HFFc6 (cell line): ENCODE measurements at places on chromosomes 1 and 21. TPM values are rescaled to one million over a fixed set of nuclear protein-coding genes. Genes with fewer than 3 reads are reported as not detected.

ARHGAP29 gene
- 36.9 to 50.6 TPM (median 45.3 TPM) in 3 replicates for total RNA-seq

GRCh38 chr1:158203693-158204457, 23.2 kb downstream of the CD1D start:
- DNase-seq = peak; percentile 64

GRCh38 chr1:229156872-229157271, 114.0 kb upstream of the RAB4A start:
- DNase-seq = no peak

DNA sequence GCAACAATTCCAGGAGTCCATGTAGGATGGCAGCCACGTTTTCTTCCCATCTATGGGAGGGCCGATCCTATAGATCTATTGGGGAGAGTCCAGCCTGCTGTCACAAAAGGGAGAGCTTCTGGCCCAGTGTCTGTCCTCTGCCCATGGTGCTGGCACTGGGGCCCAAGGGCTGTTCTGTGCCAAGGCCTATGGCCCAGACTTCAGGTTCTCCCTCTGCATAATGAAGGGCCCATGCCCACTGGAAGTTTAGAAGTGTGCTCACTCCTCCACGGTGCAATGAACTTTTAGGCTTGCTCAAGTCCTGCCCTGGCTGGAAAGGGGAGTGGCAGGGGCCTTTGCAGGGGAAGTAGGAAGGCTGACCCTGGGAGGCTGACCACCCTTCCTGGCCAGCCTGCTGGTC, 44.1 kb upstream of the ATP2B4 start:
- no peak for DNase-seq

GRCh38 chr1:201694608-201695335, 134.2 kb upstream of the IPO9 start:
- DNase-seq = no peak

GRCh38 chr21:26425576-26425975, 147.5 kb downstream of the CYYR1 start:
- DNase-seq = no peak

- DNase-seq = no peak
Observed at GRCh38 chr1:61341426-61341825, 259.1 kb downstream of the NFIA start.

DNA sequence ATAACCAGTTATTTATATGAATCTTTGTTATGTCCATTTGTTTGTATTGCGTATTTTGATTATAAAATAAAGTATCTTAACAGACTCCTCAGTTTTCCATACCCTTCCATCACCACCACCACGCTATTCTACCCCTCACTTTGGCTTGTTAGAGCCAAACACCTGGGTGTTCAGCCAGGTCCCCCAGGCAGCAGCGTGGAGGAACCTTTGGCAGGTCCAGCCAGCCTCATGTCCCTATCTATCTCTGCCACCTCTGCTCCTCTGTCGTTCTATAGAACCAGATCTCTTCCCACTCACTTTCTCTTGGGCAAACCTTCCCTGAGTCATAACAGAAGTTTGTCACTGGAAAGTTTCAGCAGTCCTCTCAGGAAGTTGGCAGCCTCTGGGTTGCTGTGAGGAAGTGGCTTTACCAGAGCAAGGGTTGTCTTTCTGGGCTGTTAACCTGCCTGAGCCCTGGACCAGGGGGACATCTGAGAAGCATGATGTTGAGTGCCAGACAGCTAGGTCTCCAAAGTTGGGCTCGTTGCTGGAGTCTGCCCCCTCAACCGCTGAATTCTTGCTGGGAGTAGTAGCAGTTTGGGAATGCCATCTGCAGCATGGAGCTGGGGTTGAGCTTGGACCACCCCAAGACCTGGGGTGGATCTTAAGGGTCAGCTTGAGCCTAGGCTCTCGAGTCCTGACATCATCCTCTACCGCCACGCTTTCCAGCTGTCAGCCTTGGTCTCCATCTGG, 996 bp upstream of the SH3BGRL3 start:
- DNase-seq = peak; percentile 74

- DNase-seq = no peak
Observed at GRCh38 chr1:228527596-228527995, 40.4 kb downstream of the RNF187 start.

VAV3 gene
- not detected in 3 replicates for total RNA-seq

DNA sequence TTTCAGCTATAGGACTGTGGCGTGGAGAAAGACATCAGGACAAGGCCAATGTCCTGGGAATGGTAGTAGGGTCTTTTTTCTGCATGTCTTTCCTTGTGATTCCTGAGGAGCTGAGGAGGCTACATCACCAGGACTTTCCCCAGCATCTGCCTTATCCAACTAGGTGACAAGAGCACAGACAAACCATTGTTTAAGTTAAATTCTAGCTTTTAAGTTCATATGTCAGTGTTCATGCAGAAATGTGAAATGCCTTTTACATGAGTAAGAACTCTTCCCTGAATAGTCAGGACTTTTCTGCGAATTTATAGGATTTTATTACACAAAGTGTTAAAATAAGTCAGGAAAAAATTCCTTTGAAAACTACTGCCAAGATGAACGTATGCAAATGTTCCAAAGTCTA, 154.2 kb downstream of the PTGER3 start:
- no peak for DNase-seq

DNA sequence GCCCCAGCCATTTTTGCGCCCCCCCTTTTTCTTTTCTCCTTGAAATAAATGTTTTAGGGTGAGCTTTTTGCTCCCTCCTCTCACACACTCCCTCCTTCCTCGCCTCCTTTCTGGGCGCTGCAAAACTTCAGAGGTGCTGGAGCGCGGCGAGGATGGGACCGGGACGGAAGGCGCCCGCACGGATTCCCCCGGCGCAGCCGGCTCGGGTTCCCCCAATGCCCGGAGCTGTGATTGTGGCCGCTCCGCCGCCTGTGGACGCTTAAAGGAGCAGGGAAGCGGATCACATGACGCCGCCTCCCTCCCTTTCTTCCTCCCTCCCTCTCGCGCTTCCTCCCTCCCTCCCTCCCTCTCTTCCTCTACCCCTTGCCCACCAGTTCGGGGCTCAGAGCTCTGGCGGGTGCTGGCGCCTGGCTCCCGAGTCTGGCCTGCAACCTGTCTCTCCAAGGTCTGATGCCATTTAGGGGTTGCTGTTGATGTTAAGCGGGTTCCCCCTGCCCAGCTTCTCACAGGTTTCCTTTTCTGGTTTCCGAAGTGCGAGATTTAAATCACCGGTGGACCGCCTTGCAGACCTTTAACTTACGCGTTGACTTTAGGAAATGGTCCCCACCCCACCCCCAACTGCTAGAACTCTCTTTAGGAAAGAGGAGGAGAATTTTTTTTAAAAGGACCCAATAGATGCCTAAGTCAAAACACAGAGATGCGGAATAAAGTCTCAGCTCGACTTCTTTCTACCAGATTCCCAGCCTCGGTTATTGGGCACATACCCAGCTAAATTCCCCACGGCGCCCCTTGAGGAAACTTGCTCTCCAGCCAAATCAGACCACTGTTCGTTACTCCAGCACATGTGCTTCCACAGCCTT, at the start of gene WLS:
WLS (minus strand) TSS at position 235 of the 860 bp plus-strand sequence; CDS start at position 11, 224 bp downstream.
- peak; percentile 58 for DNase-seq

- no peak for DNase-seq
Observed at GRCh38 chr1:216502528-216503162, 79.4 kb upstream of the USH2A start.

DNA sequence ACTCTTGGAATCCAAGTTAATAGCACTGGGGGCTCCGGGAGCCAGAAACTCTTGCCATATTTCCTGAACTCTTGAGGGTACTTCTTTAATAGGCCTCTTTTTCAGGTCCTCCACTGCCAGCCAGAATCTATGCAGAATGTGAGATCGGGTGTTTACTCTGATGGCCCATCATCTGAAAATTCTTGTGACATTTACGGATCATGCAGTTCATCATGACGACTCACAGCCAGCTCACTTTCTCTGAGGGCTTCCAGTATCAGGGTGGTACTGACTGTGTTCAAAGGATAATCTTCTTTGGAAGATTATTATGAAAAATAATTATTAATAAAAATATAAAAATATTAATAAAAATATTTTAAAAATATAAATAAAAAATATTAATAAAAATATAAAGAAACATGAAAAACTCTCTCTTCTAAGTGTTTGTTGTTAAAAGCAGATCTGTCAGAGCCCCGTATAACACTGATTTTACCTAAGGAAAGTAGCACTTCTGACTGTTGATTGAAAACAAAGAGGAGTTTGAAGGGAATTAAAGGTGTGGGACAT, 194.3 kb upstream of the GREM2 start:
- peak; percentile 34 for DNase-seq

DNA sequence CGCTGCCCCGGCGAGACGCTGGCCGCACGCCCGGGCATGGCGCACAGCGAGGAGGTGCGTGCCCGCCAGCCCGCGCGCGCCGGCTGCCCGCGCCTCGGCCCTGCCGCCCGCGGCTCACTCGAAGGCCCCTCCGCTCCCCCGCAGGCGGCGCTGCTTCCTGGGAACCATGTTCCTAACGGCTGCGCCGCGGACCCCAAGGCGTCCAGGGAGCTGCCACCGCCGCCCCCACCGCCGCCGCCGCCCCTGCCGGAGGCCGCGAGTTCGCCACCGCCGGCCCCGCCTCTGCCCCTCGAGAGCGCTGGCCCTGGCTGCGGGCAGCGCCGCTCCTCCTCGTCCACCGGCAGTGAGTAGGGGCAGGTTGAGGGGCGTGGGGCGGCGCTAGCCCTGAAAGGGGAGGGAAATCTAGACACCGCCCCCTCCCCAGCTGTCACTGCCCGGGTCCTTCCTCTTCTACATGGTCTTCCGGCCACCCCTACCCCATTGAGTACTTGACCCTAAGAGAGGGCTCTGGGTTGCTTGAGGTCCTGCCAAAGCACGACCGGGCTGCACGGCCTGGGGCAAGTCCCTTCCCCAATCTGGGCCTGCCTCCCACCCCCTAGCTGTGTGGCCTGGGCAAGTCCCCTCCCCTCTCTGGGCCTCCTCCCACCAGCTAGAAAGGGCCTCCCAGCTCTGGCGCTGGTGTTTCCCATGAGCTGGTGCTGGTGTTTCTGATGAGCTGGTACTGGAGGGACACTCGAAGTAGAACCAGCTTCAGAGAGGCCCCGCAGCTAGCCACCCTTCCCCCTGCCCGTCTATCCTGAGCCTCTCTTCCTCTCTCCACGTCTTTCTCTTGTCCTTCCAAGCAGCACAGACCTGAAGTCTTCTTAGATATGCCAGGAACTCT, 17.0 kb downstream of the TNFRSF25 start:
- DNase-seq = no peak

- peak; percentile 47 for DNase-seq
Observed at GRCh38 chr1:33365560-33365997, 44.7 kb upstream of the A3GALT2 start.

GRCh38 chr1:236945002-236945401, 59.2 kb downstream of the MT1HL1 start:
- no peak for DNase-seq

STUM gene
- total RNA-seq = not detected in 3 replicates

OPRD1 gene
- not detected in 2 replicates for total RNA-seq

GRCh38 chr1:196550731-196551130, 57.5 kb downstream of the KCNT2 start:
- no peak for DNase-seq
